Coronary artery (tissue), 2 donors: ENCODE measurements at places on chromosomes 16 and 17.
A peak's percentile ranks its signal among the peaks of the same experiment; 100 is the strongest.

GRCh38 chr17:6677158-6677831 is 25.7 kb downstream of the C17orf100 start:
- DNase-seq: no peak

- no peak for DNase-seq
These were observed 11.2 kb downstream of the METRNL start for GRCh38 chr17:83090444-83091256.

DNA sequence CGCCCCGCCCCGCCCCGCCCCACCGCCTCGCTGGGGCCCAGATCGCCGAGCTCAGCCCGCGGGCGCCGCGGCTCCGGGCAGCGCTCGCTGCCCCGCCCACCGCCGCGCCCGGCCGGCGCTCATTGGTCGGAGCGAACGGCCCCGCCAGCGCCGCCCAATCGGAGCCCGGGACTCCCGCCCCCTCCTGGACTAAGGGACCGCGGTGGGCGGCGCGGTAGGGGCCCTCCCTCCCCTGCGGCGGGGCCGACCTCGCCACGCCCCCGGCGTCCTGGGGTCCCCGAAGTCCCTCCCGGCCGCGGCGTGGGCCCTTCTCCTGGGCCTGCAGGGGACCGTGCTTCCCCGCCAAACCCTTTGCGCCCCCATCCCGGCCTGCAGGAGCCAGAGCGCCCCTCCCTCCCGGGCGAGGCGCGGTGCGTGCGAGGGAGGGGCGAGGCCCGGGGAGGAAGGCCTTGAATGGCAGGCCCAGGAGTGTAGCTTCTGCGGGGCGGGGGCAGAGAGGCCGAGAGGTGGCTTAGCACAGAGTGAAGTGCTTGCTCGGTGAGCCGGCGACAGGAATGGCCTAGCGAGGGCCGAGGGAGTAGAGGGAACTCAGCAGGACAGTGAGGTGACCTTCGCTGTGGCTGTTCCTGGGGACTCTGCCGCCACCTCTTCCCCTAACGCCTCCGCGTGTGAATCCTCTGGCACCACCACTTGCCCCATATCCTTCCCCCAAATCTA is at the start of gene CAMKK1:
CAMKK1 (minus strand) TSS at position 51 of the 717 bp plus-strand sequence. CDS start 7,366 bp downstream, outside the sequence.
- peak; percentile 89 for DNase-seq

DNA sequence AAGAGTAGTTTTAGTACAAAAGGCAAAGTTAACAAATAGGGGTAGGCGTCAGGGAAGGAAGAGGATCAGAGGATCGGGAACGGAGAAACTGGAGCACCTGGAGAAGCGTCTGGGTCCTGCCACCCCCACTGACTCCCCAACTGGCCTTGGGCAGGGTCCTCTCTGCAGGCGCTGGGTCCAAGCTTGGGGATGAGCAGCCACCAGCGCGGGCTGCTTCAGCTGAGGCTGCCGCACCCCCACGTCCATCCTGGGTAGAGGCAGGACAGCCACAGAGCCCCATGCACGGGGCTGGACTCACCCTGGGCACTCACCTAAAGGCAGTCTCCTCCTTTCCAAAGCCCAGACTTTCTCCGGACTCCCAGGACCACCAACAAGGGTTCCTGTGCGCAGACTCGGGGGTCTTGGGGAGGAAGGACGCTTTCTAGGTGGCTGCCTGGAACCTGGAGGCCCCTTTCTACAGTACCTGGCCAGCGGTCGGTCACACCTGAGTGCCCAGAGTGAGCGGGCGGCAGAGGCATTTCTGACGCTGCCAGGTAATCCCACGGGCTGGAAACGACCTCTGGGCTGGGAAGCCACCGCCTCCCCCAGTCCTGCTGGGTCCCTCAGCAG is 1.1 kb downstream of the HS3ST6 start:
- DNase-seq: no peak

DNA sequence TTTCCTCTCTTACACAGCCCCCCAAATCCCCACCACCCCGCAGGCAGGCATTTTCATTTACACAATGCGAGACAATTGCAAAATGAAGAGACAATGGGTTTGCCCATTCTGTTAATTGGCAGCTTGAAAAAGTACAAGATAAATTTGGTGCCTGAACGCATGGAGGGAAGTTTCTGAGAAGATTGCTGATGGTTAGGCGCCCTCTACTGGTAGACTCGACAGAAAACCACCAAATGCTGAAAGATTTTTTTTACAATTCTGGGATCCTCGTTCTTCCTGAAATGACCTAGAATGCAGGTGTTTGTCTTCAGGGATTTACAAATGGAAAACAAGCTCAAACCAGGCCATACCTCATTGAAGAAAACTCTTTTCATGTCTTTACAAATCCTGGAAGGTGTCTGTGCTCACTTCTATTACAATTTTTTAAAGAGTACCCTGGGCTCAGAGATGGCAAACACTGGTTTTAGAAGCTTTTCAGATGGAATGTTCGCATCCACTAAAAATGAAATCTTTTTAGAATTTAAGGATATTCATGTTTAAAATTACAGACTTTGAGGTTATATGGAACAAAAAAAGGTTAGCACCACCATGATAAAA is 338.5 kb downstream of the PMP22 start:
- DNase-seq: no peak

DNA sequence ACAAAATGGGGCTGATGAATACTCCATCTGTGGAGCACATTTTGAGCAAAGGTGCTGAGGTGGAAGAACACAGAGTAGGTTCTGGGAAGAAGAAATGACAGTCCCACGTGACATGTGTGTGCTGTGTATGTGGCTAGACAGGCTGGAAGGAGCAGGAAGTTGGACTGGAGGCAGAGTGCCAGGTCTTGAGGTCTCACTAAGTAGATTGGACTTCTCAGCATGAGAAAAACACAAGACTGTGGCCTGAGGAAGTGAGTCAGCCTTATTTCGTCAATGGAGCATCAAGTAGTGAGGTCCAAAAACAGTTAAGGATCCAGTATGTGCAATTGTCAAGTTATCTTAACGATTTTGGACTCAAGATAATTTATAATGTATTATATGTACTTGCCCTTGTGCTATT is 736.5 kb downstream of the KCNJ2 start:
- DNase-seq: no peak

DNA sequence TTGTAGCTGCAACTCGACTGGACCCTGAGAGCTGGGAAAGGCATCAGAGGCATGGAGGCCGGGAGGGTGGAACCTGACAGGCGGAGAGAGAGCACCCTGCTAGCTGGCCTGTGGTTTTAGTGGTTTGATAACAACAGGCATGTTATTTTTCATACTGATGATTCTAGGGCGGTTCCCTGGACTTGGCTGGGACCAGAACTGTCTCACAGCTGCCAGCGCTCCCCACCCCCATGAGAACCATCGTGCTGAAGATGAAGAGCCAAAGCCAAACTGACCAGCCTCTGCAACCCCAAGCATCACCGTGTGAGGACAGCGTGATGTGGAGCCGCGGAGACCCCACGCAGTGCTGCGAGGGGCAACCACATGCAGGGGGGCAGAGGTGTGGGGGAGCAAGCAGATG is 28.5 kb downstream of the MXRA7 start:
- no peak for DNase-seq

GRCh38 chr17:76758570-76758969 is 20.7 kb downstream of the MFSD11 start:
- DNase-seq: no peak

DNA sequence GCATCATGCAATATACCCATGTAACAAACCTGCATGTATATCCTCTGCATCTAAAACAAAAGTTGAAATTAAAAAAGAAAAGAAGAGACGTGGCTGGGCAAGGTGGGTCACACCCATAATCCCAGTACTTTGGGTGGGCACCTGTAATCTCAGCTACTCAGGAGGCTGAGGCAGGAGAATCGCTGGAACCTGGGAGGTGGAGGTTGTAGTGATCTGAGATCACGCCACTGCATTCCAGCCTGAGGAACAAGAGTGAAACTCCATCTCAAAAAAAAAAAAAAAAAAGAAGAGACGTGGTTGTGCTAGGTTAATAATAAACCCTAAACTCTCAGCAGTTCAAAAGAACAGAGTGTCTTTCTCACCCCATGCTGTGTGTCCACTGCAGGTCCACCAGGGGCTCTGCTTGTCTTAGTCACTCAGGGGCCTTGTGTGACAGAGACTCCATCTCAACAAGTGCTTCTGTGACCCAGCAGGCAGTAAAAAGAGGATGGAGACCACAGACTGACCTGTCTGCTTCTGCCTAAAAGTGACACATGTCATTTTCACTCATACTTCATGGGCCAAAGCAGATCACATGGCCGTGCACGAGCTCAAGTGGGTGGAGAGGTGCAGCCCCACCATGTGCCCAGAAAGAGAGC is 22.3 kb upstream of the N4BP1 start:
- peak; percentile 47 for DNase-seq

GRCh38 chr16:24729243-24729950 is at the start of gene TNRC6A:
TSS of gene TNRC6A (plus strand) at chr16:24729651. CDS start at chr16:24729842, 191 bp downstream.
- DNase-seq: peak; percentile 97

DNA sequence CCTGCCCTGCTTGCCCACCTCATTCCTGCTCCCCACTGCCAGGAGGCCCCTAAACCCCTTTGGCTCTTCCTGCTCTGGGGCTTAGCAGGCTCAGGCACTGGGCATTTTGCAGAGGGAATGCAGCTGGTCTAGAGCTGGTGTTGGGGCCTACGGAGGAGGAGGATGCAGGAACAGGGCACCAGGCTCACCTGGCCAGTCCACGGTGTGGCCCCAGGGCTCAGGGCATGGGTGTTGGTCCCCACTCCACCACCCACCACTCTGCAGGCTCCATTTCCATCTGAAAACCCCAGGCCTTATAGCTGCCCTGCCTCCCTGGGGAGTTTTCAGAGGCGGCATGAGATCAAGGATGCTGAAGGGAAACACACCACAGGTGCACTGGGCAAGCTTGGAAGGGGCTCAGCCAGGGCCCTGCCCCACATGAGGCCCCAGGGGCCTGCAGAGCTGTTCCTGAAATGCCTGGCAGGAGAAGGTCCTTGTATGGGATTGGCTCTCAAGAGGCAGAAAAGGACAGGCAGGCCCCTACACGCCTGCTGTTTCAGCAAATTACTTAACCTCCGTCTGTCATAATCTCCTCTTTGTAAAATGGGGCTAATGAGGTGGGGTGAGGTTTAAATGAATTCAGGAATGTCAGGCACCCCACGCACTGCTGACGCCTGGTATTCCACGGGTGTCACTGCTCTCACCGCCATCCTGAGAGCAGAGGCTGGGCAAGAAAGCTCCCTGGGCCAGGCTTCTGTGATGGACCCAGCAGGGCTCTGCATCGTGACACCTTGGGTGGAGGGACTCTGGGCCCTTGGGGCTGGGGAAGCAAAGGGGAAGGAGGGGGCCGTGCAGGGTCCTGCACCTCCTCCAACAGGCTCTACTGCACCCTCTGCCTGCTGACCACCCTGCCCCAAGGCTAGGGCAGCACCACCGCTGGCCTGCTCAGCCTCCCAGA is 9.3 kb downstream of the SLC47A2 start:
- DNase-seq: no peak

GRCh38 chr17:45756266-45756991 is 27.7 kb upstream of the CRHR1 start:
- no peak for DNase-seq

DNA sequence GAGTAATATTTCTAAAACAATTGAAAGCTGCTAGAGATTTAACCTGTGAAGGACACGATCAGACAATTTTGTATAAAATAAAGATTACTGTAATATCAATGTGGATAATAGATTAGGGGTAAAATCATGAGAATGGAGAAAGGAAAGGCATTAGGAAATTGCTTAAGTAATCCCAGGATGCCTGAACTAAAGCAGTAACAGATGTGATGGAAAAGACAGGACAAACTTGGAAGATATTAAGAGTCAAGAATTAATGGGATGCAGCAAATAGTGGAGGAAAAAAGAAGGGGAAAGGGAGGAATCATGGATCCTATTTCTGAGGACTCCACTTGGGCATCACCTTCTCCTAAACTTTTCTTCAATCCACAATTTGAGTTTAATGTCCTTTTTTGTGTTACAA is 437.1 kb upstream of the PMFBP1 start:
- DNase-seq: no peak

DNA sequence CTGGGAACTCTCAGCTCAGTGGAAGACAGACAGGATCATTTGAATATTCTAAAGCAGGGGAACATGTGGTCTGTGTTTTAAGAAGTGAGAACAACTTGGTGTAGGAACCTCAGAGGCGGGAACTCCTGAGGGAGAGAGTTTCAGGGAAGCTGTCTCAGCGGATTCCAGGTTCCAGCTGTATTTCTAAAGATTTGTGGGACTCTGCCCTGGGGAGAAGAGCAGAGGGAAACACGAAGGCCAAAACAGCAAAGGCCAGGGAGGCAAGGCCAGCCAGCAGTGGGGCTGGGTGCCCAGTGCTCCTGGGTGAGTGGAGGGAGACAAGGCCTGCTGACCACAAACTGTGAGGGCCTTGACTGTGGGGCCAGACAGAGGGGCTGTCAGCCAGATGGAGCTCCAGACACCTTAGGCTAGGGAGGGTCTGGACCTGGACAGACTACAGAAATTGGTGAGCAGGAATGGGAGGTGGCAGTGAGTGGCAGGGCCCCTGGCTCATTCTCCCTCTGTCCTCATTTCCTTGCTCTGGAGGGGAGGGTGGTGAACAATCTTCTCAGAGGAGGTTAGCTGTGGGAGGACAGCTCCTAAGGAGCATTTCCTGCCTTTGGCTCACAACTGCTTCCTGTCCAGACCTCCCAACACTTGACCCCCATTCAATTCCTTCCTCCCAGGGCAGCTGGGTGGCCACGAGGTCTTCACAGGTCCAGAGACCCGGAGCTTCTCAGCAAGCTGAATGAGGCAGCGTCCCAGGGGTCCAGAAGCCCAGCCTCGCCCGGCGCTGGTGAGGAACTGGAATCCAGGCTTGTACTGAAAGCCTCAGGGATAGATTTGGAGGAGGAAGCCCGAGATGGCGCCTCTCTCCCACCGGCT is 21.0 kb upstream of the FZD2 start:
- DNase-seq: no peak

- no peak for DNase-seq
These were observed 140.0 kb downstream of the CHD9NB start for GRCh38 chr16:52912565-52913173.

DNA sequence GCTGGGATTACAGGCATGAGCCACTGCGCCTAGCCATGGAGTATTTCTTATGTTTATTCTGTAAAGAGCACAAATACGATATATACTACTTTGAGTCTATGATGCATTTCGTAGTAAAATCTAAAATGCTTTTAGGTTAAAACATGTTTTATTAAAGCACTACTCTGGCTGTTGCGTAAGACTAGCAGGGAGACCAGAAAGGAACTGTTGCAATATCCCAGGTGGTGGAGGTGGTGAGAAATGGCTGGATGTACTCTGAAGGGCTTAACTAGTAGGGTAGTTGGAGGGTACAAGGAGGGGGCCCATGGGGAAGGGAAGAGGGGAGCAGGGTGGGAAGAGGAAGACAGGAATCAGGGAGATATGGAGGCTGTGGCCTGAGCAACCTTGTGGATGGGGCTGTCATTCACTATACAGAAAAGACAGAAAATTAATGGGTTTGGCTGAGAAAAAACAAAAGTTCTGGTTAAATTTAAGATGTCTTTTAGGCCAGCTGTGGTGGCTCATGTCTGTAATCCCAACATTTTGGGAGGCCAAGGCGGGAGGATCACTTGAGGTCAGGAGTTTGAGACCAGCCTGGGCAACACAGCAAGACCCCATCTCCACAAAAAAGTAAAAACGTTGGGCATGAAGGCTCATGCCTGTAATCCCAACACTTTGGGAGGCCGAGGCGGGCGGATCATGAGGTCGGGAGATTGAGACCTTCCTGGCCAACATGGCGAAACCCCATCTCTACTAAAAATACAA is 35.8 kb downstream of the ST3GAL2 start:
- no peak for DNase-seq
